ENCODE measurements at places on chromosomes 13 and 19.
A peak's percentile ranks its signal among the peaks of the same experiment; 100 is the strongest.

DNA sequence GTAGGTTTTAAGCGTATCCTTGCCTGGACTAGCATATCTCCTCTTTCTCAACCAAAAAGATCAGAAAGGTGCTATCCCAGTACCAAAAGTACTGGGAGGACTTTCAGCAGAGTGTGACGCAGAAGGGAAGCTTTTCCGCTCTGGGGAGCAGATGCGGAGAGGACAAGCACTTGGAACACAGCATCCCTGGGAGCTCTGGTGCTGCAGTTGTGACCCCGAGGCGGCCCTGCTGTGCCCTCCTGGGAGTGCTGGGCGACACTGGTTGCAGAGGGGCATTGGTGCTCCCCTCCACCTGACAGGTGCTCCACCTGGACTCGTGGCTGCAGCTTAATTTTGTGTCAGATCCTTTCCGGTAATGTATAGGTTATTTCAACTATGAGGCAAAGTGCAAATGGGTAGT is 3.4 kb downstream of the NAXD start:
- no peak for DNase-seq

GRCh38 chr19:55116232-55116858 is 1.1 kb downstream of the PPP1R12C start:
- peak; percentile 65 for DNase-seq

DNA sequence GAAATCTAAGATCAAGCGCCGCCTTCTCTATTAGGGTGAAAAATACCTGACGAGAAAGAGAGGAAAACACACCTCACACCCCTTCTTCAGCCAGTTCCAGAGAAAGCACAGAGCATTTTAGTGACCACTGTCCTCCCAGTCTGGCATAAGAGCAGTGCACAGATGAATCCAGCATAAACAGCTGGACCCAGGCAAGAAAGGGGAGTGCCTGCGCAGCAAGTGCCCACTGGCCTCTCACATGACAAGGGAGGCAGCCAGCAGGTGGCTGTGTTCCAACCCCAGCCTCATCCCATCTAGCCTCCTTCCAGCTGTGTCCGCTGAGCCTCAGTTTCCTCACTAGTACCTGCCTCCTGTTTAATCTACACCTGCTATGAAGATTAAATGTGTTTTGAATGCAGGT is 8.0 kb downstream of the MED26 start:
- no peak for DNase-seq

DNA sequence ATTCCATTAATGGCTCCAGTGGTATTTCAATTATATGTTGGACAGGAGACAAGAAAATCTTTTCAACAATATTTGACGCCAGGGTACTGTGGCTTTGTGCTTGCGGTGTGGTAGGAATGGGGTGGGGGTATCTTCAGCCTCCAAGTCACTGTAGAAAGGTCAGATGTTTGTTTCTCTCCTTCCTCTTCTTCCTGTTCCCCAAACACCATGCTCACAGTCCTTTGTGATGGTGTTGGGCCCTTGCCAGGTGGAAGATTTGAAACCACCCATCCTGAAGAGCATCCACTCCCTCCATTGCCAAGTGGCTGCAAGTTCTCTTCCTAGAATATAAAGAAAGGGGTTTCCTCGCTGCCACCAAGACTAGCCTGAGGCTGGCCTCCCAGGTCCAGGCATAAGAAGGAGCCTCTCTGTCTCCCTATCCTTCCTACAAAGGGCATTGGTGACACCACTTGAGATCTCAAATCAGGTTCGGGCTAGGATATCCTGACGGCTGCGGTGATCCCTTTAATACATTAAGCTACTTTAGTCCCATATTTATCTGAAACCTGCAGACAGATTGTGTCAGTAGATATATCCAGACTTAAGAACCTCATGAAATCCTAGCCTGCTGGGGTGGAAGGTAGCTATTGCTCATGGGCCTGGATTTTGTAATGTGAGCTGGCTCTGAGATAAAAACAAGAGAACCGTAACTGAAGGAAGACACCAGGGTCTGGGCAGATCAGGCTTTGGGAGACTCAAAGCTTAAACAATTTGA is 64.3 kb upstream of the SIAH3 start:
- no peak for DNase-seq

DNA sequence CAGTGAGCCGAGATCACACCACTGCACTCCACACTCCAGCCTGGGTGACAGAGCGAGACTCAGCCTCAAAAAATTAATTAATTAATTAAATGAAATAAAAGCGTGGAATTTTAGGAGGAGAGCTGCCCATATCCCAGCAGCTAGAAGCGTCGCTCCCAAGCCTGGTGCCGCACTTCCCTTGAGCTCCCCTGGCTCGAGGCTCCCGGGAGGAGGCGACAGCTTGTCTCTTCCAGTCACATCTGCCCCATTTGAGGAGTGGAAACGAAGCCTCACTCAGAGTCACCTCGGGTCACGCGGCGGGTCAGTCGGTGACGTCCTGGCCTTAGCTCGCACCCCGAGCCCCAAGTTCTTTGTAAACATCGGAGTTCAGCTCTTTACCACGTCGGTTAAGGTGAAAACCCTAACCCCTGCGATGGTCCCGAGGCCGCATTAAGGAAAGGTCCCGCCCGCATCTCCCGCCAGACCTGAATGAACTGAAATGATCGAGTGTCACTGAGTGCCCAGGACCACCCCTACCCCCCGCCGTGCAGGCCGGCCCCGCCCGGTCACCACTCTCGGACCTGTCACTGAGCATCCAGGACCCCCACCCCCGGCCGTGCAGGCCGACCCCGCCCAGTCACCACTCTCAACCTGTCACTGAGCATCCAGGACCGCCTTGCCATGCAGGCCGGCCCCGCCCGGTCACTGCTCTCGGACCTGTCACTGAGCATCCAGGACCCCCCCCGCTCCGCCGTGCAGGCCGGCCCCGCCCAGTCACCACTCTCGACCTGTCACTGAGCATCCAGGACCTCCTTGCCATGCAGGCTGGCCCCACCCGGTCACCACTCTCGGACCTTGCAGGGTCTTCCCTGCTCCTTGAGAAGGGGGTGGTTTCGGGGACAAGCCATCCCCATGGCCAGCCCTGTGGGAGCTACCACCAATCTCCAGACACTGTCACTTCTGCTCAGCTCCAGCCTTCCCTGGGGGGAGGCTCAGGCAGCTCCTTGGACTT is 176.9 kb downstream of the KDM4B start:
- DNase-seq: no peak

GRCh38 chr13:25990801-25991200 is 61.0 kb downstream of the SHISA2 start:
- DNase-seq: peak; percentile 37

DNA sequence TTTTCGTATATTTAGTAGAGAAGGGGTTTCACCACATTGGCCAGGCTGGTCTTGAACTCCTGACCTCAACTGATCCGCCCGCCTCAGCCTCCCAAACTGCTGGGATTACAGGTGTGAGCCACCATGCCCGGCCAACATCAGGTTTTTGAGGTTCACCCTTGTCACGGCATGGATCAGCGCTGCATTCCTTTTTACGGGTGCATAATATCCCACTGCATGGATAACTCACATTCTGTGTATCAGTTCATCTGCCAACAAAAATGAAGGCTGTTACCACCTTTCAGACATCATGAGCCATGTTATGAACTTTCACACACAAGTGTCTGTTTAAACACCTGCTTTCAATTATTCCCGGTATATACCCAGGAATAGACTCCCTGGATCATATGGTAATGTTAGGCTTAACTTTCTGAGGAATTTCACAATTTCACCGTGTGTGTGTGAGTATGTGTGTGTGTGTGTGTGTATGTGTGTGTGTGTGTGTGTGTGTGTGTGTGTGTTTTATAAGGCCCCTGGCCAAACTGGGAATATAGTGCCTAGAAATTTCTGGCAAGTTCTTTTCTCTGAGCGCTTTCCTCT is 52.2 kb downstream of the AP1M1 start:
- DNase-seq: peak; percentile 81

GRCh38 chr19:6551607-6552450 is 21.0 kb downstream of the TNFSF9 start:
- no peak for DNase-seq

- peak; percentile 70 for DNase-seq
These were observed 25.2 kb downstream of the RXFP2 start for GRCh38 chr13:31764556-31764955.

- no peak for DNase-seq
These were observed 457.9 kb downstream of the FOXO1 start for GRCh38 chr13:40208517-40208916.
